NCI-H1105 treated with DMSO at 0.1 percent for 48 hours (cell line): ENCODE measurements at places on chromosomes 5 and 9.

- no peak for DNase-seq
Observed at GRCh38 chr9:75002422-75003023, 25.6 kb downstream of the CARNMT1 start.

- DNase-seq: no peak
Observed at GRCh38 chr5:107958861-107959260, 288.1 kb upstream of the EFNA5 start.

- no peak for DNase-seq
Observed at GRCh38 chr9:133842721-133843227, 104.6 kb upstream of the SARDH start.

- DNase-seq: peak; percentile 63
Observed at GRCh38 chr5:66307647-66308241, 163.6 kb downstream of the SREK1 start.

- DNase-seq: no peak
Observed at GRCh38 chr9:116279230-116279629, 125.6 kb downstream of the PAPPA start.

DNA sequence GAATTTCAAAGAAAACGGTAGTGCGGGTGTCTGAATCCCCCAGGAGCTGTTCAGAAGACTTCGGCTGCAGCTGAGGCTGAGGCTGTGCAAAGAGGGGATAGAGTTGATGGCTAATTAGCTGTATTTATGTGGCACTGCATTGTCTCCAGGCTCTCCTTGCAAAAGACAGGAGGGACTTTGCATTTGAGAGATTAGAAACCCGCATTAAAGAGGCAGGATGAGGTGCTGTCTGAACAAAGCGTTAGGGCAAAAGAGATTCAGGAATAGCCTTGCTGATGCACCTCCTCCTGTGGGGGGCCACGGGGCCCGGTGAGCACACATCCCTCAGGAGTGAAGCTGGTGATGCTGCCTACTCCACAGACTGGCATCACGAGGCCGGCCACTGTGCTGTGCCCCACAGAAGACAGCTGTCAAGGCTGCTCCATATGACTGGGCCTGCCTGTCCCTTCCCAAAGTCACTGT lies 343.6 kb upstream of the DAP start:
- no peak for DNase-seq

DNA sequence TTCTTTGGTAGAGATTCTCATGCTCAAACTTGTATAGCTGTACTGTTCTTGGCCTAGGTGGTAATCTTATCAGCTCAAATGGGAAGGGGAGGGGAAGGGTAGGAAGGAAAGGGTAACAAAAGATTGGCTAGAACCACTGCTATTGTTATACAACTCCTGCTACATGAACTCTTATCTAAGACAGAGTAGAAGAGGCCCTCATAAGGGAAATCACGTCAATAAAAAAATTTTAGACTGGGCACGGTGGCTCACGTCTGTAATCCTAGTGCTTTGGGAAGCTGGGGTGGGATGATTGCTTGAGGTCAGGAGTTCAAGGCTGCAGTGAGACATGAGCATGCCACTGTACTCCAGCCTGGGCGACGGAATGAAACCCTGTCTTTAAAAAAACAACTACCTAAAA lies 15.9 kb downstream of the STOM start:
- no peak for DNase-seq

GRCh38 chr5:19099195-19099594 lies 888.8 kb downstream of the CDH18 start:
- DNase-seq: no peak

DNA sequence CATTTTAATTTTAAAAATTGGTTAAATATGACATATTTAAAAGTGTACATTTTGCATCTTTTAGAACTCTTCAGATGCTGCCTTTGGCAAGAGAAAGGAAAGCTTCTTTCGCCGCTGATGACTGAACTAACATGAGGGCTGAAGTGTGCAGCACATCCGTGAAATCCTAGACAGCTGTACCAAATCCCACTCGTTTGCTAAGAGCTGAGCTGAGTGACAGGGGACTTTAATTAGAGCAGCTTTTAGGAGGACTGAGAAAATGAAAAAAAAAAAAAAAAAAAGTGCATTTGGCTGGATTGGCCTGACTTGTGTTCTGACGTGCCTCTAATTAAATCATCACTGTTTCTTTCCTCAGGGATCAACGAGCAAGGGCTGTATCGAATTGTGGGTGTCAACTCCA lies 271.3 kb downstream of the ARHGAP26 start:
- DNase-seq: peak; percentile 53

DNA sequence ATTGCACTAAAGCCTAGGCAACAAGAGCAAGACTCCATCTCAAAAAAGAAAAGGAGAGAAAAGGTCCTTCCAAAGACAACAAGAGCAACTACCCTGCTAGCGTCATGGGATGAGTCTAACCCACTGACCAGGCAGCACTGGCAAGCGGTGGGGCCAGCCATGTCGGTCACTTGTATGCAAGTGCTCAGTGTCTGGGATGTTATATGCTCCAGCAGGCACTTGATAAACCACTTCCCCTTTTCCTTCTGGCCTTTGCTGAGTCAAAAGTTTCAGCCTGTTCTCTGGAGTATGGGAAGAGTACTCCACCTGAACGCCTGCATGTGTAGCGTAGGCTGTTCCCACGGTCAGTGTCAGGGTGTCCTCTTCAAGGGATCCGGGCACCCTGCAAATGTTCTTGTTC lies 9.2 kb upstream of the MXD3 start:
- DNase-seq: no peak

DNA sequence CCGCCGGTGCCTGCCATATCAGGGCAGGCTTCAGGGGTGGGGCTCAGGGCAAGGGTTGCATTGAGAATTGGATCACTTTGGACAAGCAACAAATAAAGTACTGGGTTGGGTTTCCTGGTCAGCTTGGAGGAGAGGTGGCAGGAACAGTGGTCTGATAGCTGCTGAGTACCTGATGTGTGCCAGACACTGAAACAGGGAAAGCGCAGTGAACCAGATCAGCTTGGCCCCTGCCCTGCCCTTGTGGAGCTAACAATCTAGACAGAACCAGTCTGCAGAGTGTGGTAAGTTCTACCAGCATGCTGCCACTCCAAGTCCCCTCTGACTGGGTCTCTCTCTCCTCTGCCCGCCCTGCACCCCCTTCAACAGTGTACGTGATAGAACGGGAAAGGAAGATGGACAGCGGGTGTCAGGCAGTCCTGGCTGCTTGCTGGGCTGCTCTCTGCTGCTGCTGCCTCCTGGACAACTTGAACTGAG lies 53.4 kb downstream of the CYSTM1 start:
- no peak for DNase-seq

GRCh38 chr5:126808521-126808988 lies 31.6 kb downstream of the LMNB1 start:
- DNase-seq: no peak

- DNase-seq: no peak
Observed at GRCh38 chr5:27158775-27159174, 120.4 kb upstream of the CDH9 start.

DNA sequence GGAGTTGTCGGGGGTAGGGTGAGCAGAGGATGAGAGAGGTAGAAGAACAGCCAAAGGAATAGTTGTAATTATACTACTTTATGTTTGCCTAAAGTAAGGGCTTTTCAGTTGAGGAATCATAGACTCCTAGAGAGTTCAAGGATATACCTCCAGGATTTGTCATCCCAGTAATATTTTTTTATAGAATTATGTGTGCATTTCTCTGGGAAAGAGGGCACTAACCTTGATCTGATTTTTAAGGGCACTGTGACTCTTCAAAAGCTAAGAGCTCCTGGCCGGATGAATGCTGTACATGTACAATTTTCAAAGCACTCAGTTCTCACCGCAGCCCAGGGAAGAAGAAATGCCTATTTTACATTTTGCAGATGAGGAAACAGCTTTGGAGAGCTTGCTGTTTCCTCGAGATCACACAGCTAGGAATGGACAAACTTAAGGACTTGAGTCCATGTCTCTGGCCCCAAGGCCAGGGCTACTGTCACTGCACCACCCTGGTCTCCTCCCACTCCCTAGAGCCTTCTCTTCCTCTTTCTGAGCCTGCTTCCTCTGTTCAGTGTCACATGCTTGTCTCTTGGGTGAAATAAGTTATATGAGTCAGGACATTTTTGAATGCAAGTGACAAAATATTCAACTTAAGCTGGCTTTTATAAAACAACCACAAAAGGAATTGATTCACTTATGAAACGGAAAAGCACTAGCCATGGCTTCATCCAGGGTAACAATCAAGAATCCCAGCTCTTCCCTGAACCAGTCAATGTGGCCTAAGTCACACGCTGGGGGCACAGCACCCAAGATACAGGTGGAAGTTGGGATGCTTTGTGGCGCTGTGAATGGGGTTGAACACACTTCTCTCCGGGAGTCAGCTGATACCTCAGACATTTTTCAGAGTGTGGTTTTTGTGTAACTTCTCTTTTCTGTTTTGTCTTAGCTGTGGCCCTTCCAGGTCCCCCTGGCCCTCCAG lies 45.7 kb upstream of the TGFBR1 start:
- no peak for DNase-seq
